ENCODE measurements at places on chromosomes 5 and 9.

GRCh38 chr9:127783111-127784008, 2.5 kb upstream of the CDK9 start:
- DNase-seq, result peak; percentile 76

- no peak for DNase-seq
These were observed 65.7 kb upstream of the EQTN start for GRCh38 chr9:27362447-27363210.

DNA sequence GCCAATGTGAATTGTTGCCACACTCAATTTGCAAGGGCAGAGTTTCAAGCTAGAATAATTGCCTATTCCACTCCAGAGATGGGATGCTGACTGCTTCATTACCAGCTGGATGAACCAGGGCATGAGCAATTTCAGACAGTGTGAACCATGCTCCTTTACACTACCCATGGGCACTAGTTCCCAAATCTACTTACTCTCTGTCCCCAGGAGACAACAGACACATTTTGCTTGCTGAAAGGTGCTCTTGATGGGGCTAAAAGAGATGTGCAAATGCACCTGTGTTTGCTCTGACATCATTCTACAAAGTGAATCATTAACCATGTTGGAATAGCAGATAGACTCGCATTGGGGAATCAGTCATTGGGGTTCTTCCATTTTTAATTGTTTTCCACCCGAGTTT, 522.3 kb upstream of the NUDT12 start:
- no peak for DNase-seq

- no peak for DNase-seq
These were observed 35.1 kb downstream of the MRPL36 start for GRCh38 chr5:1764606-1764960.

- DNase-seq, result no peak
These were observed 122.8 kb downstream of the TMEM161B start for GRCh38 chr5:88145611-88146467.

DNA sequence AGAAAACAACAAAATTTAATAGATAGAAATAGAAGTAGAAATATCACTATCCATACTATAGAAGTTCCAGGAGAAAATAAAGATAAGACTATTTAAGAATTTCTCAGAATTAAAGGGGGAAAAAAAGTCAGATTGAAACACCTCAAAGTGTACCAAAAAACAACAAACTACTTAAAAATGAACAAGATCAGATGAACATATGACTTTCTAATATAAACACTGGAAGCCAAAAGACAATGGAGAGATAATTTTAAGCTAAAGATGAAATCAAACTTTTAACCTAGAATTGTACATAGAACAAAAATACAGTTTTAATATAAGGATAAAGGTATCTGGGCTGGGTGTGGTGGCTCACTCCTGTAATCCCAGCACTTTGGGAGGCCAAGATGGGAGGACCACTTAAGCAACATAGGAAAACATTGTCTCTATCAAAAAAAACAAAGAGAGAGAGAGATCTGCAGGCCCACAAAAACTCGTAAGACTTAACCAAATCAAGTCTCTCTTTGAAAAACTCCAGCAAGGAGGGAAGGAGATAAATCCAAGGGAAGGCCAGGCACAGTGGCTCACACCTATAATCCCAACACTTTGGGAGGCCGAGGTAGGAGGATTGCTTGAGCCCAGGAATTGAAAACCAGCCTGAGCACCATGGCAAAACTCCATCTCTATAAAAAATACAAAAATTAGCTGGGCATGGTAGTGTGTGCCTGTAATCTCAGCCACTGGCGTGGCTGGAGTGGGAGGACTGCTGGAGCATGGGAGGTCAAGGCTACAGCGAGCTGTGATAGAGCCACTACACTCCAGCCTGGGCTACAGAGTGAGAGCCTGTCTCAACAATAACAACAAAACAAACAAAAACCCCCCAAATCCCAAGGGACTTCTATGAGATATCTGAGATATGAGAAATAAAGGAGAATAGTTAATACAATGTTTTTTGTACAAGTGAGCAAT, 32.4 kb downstream of the ABHD17B start:
- DNase-seq, result no peak

- no peak for DNase-seq
These were observed 110.7 kb downstream of the UBE2R2 start for GRCh38 chr9:33927694-33928093.

GRCh38 chr9:127502706-127503378, 51.5 kb downstream of the LRSAM1 start:
- DNase-seq, result no peak

- no peak for DNase-seq
These were observed 46.9 kb downstream of the ADAMTS2 start for GRCh38 chr5:179298181-179298993.

GRCh38 chr5:105088961-105089360, 1526.4 kb upstream of the NUDT12 start:
- no peak for DNase-seq

Data from central memory CD4-positive, alpha-beta T cell (primary cell).